ENCODE measurements at places on chromosomes 11 and 22.

DNA sequence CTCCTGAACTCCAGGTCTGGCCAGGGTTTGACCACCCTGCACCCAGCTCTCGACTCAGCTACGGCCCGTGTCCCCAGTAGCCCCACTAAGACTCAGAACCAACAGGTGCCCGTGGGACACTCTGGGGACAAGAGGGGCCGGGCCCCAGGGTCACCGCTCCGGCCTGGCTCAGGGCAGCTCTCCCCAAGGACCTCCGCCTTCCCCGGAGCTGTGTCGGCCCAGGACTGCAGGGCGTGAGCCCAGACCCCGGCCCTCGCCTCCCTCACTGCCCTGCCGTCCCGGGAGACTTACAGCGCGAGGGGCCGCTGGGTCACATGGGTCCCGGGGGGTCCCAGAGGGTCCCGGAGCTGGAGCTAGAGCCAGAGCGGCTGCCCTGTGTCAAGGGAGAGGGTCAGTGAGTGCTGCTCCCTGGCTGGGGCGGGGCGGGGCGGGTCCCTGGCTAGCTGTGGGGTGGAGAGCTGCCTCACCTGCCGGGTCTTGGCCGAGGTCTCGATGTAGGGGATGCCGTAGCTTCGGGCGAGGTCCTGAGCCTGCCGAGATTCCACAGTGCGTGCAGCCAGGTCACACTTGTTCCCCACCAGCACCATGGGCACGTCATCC, 2.3 kb downstream of the HRAS start:
- DNase-seq, result peak; percentile 87

- DNase-seq, result no peak
Observed at GRCh38 chr22:23632178-23632577, at the start of gene DRICH1. Gene DRICH1, minus strand, starts transcription at chr22:23632321. Its CDS starts 298 bp downstream, at chr22:23632023.

GRCh38 chr11:106021181-106021966, 666 bp downstream of the MSANTD4 start:
- DNase-seq, result no peak

DNA sequence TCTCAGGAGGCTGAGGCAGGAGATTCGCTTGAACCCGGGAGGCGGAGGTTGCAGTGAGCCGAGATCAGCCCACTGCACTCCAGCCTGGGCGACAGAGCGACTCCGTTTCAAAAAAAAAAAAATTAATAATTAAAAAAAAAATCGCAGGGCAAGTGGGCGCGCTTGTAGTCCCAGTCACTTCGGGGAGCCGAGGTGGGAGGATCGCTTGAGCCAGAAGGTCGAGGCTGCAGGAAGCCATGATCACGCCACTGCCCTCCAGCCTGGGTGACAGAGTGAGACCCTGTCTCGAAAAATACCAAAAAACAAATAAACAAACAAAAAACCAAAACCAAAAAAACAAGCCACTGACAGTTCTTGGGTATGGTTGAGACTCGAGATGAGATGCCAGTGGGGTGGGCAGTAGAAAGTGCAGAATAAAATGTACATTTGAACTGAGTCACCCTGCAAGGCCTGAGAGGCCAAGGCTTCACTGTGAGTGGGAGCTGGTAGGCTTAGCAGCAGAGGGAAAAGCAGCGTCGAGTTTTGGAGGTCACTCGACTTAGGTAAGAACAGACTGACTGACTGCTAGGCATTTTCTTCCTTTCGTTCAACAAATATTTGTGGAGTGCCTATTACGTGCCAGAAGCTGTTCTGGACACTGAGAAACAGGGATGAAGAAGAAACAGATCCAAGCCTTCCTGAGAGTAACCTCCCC, 635 bp upstream of the LDHA start:
- no peak for DNase-seq

DNA sequence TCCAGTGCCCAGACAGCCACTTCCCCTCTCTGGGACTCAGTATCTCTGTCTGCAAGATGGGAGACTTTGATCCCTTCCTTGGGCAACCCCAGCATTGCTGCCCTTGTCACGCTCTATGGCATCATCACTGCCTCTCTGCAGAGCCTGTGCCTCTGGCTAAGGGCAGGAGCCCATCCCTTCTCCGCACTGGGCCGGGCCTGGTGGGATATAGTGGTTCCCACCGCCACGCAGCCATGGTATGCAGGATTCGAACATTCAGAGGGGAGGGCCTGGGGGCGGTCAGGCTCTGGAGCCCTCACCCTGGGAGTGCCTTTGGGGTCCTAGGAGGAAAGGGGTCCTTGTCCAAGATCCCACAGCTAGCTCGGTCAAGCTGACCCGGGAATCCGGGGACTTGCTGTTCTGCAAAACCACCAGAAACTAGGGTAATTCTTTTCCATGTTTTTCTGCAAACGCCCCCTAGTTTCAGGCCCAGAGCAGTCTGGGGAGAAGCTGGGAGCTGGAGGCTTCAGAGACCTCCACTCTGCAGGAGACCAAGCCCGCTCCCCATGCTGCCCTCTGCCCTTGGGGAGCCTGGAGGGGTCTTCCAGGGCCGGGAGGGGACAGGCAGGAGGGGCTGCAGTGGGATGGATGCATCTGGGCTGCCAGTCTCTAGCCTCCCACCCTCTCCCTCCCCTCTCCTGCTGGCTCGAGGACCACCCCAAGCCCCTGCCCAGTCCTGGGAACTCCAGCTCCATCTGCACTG, 24.4 kb upstream of the CBX7 start:
- no peak for DNase-seq

- DNase-seq, result no peak
Observed at GRCh38 chr11:24390016-24390415, 106.8 kb upstream of the LUZP2 start.

DNA sequence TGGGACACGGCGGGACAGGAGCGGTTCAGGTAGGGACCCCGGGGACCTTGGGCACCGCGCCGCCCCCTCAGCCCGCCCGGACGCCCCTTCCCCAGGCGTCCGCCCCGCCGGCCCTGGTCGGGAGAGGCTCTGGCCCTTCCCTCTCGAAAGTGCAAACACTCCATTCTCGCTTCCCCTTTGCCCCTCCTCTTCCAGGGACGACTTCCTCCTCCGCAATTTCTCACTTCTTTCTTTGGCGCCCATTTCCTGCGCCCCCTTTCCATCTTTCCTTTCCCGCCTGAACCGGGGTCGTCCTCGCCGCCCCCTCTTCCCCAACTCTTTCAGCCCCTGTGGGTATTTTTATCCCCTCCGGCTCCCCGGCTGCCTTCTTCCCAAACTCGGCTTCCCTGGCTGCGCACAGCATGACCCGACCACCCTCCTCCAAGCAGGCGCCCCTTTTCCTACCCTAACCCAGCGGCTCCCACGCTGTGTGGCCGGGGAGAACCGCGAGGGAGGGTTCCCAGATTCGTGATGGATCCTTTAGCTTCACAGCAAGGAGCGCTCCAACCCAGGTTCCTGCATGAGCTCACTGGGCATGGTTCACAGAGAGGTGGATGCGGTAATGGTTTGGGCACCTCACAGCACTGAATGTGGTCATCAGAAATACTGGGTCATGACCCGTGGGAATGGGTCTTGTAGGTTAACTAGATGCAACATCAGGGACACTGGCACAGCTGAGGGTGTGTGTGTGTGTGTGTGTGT, 689 bp downstream of the RAB39A start:
- peak; percentile 19 for DNase-seq

DNA sequence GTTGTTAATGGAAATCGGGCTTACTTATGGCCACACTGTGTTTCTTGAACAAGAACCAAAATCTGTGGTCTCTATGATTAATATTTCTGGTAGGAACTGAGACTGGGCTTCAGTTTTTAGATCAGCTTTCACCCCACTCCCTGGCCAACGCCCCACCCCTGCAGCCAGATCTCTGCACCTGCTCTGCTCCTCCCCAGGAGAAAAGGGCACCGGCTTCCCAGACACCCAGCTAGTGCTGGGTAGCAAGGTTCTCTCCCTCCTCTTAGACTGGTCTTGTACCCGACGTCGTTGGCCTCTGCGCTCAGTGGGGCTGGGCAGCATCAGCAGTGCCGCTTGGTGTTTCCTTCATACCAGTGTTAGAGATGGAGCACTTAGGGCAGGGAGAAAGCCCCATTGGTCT, 17.0 kb upstream of the CTTN start:
- DNase-seq, result no peak

- no peak for DNase-seq
Observed at GRCh38 chr11:13368041-13368446, 90.5 kb downstream of the BMAL1 start.

GRCh38 chr11:46907606-46908005, 10.7 kb downstream of the LRP4 start:
- no peak for DNase-seq
